ENCODE measurements at places on chromosomes 1 and 21.

GRCh38 chr1:162357681-162358266 is 18.9 kb downstream of the SPATA46 start:
- DNase-seq: no peak

GRCh38 chr1:51705035-51705434 is 88.1 kb downstream of the OSBPL9 start:
- DNase-seq: no peak

DNA sequence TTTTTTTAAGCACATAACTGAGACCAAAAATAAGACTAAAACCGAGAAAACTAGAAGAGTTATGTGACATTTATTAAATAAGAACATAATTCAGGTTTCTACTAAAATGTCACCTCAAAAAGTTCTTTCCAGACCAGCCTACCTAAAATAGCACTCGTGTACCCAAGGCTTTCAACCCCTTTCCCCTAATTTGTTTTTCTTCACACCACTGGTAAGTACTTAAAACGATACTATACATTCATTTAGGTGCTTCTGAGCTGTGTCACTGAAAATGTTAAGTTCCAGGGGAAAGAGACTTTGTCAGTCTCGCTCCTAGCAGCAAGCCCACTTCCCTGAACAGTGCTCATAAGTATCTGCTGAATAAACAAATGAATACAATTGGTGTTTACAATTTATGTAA is 6.8 kb downstream of the RRAGC start:
- no peak for DNase-seq

DNA sequence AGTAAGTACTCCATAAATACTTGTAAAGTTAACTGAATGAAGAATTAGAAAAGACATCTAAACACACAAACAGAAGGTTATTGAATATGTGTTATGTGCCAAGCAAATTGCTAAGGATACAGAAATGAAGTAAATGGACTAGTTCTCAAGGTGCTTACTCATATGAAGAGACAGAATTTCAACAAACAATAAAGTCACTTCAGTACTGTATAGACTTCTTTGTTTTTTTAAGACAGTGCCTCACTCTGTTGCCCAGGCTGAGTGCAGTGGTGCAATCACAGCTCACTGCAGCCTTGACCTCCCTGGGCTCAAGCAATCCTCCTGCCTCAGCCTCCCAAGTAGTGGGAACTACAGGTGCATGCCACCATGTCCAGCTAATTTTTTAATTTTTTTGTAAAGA is 57.3 kb downstream of the SERBP1 start:
- DNase-seq: no peak

- DNase-seq: no peak
Measured at GRCh38 chr1:182303778-182304177, 87.8 kb downstream of the GLUL start.

All from activated CD4-positive, alpha-beta T cell treated with anti-CD3 and anti-CD28 coated beads for 1 hour (primary cell).